ENCODE measurements at places on chromosomes 2 and 18. TPM values are rescaled to one million over a fixed set of nuclear protein-coding genes. Genes with fewer than 3 reads are reported as not detected.

The NT5C1B gene
- total RNA-seq, result not detected

The LBH gene
- total RNA-seq, result 2.4 TPM

The SLC1A4 gene
- 22.9 TPM for total RNA-seq

The SP3 gene
- total RNA-seq, result 82.5 TPM

The LINC00305 gene
- not detected for total RNA-seq

The KIF5C gene
- total RNA-seq, result 2.9 TPM

The CRYBA2 gene
- not detected for total RNA-seq

The RDH14 gene
- 17.1 TPM for total RNA-seq

The PSTPIP2 gene
- total RNA-seq, result 2.6 TPM

The DYSF gene
- 3.2 TPM for total RNA-seq

The DQX1 gene
- total RNA-seq, result 0.14 TPM

The PAIP2B gene
- 4.0 TPM for total RNA-seq

The AQP12B gene
- total RNA-seq, result not detected

The IL36B gene
- total RNA-seq, result not detected

The CCDC141 gene
- 0.07 TPM for total RNA-seq

The CPSF3 gene
- 56.7 TPM for total RNA-seq

The ITPRIPL1 gene
- total RNA-seq, result 1.7 TPM

The FMNL2 gene
- total RNA-seq, result 46.5 TPM

The OTX1 gene
- 7.1 TPM for total RNA-seq

The SULT1C2 gene
- 2.0 TPM for total RNA-seq

The ELOA2 gene
- total RNA-seq, result not detected

The TMEM17 gene
- 3.3 TPM for total RNA-seq

The CFAP210 gene
- total RNA-seq, result not detected

The KCTD18 gene
- 11.8 TPM for total RNA-seq

The XIRP2 gene
- total RNA-seq, result not detected

The TRIM43 gene
- not detected for total RNA-seq
